ENCODE measurements at places on chromosomes 13 and 19.
A peak's percentile ranks its signal among the peaks of the same experiment; 100 is the strongest.

DNA sequence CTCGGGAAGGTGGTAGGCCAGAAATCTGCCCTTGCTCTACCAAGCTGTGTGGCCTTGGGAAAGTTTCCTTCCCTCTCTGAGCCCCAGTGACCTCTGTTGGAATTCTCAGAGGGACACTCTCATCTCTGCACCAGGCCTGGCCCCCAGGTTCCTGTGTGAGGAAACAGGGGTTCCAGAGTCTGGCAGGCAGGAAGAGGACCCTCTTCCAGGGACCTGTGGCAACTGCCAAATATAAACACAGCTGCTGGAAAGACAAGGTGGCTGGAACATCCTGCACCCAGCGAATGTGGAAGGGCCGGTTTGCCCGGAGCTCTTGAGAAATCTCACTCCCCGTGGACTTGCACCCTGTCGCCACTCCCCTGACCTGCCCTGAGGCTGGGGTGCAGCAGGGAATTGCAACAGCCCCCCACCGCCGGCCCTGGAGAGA, 52.8 kb downstream of the GADD45B start:
- peak; percentile 63 for ATAC-seq

DNA sequence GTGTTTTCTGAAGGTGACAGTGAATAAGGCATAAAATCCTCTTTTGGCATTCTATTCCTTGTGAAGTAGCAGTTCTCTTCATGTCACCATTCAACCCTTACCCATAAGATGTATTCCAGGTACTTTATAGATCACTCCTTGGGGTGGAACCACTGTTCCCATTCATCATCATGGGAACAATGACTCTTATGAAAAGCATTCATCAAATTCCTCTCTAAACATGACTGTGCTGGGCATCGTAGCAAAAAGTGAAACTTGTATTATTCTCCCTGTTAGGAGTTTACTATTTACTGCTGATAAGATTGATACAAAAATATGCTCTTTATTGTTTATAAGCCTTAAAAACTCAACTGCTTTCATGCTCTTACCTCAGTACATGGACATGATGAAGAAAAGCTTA, 793.4 kb downstream of the LIG4 start:
- ATAC-seq = no peak

GRCh38 chr19:10327793-10328192, 5.5 kb downstream of the RAVER1 start:
- no peak for ATAC-seq

DNA sequence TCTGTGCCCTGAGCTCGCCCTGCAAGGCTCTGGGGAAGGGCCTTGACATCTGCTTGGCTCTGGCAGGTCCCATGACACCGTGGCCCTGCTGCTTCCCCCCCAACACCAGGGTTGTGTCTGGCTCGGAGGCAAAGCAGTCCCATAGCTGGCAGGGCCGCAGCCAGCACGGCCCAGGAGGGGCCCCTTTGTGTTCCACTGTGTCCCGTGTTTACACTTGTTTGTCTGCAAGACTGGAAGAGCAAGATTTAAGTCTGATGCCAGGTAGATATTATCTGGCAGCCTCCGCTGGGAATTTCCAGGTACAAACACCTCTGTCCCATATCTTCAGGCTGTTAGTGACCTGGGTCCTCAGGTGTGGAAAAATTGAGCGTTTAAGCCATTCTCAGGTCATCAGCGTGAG, 44.3 kb downstream of the MCF2L start:
- ATAC-seq = peak; percentile 64

DNA sequence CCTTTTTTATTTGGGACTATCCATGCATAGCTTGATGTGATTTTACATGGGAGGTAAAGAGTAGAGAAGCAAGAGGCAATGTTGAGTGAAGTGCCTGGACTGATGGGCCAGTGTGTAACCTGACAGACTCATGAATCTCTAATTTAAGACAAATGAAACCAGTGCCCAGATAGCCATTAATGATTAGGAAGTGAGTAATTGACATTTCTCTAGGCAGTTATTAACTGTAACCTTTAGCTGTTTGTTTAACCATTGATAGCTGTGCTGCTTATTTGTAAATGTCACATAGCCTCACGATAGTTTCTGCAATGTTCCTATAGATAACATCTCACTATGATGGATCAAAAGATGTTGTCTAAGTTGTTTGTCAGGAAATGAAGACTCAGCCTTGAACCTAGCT, 1047.5 kb upstream of the SPRY2 start:
- no peak for ATAC-seq

DNA sequence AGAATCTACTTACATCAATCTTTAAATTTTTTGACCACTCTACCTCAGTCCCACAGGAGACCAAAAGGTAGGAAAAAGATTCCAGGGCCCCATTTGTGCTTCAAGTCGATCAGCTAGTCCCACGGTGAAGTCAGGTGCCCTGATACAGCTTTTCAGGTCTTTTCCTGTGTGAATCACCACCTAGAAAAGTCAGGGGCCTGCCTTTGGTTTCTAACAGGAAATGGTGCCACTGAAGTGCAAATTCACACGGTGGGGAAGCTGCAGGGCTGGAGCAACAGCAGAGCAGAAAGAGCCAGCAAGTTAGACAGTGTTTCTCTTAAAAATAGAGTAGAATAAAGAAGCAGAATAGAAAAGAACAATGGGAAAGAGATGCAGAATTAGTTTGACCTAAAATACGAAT, 107.5 kb downstream of the KLF12 start:
- ATAC-seq = no peak

- ATAC-seq = no peak
Measured at GRCh38 chr13:85565652-85566051, 233.6 kb downstream of the SLITRK6 start.

DNA sequence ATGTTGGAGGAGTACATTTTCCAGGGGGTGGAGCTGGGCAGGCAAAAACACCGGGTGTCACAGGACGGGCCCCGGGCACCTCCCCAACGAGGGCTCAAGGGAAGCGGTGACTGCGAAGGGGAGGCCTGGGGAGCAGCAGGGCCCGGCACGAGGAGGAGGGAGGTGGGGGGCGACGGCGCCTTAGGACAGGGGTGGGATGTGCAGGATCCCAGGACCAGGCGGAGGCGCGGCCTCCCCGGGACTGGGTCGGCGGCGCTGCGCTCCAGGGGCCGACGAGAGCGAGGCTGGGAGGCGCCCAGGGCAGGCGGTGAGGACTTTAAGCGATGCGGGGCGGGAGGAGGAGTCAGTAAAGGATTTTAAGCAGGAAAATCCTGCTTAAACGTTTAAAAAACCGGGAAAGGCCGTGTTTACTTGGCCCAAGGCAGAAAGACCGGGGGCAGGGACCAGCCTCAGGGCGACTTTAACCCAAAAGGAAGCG, 427 bp downstream of the ZNF160 start:
- peak; percentile 62 for ATAC-seq

GRCh38 chr13:76825430-76825829, 60.8 kb downstream of the KCTD12 start:
- ATAC-seq = no peak

DNA sequence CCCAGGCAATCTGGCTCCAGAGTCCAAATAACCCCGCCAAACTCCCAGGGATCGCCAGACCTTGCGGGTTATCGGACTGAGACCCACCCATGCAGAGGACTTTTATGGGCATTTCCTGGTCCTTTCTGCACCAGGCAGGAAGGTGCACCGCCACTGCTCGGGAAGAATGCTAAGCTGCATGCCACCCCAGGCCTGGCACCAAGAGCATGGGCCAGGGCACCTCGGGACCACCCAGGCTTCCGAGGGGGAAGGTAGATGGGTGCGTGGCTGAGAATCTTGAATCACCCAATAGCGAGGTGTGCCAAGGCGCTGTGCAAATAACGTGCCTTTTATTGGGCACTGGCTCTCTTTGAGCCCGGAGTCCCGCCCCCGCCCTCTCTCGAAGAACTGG, 422 bp upstream of the ZNF575 start:
- peak; percentile 10 for ATAC-seq

GRCh38 chr13:49652355-49653305, 24.3 kb downstream of the ARL11 start:
- ATAC-seq = peak; percentile 34

GRCh38 chr13:61779456-61779855, 363.8 kb upstream of the PCDH20 start:
- no peak for ATAC-seq
